Inflammatory macrophage (primary cell): ENCODE measurements at places on chromosomes 5 and 9.
A peak's percentile ranks its signal among the peaks of the same experiment; 100 is the strongest.

DNA sequence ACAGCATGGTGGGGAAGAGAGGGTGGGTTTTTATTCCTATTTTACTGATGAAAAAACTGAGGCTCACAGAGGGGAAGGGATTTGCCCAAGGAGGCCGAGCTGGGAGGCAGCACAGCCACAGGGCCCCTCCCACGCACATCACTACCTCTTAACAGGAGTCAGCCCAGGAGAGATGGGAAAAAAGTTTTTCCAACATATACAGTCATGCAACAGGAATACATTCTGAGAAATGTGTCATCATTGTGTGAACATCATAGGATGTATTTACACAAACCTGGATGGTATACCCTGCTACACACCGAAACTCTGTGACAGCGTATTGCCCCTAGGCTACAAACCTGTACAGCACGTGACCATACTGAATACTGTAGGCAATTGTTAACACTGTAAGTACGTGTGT, 11.6 kb downstream of the TRAF1 start:
- no peak for DNase-seq

DNA sequence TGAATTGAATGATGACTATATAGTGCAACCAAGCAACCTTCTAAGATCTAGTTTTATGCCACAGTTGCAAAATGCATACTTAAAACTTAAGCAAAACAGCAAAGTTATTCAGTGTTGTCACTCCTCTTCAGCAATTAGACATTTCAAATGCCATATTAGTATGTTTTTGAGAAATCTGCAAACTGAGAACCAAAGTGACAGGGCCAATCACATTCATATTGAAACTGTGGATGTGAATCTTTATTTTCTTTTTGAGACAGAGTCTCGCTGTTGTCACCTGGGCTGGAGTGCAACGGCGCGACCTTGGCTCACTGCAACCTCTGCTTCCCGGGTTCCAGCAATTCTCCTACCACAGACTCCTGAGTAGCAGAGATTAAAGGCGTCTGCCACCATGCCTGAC, 249.2 kb upstream of the EFNA5 start:
- DNase-seq = no peak

GRCh38 chr9:89418882-89419640, 78.9 kb downstream of the SEMA4D start:
- no peak for DNase-seq

DNA sequence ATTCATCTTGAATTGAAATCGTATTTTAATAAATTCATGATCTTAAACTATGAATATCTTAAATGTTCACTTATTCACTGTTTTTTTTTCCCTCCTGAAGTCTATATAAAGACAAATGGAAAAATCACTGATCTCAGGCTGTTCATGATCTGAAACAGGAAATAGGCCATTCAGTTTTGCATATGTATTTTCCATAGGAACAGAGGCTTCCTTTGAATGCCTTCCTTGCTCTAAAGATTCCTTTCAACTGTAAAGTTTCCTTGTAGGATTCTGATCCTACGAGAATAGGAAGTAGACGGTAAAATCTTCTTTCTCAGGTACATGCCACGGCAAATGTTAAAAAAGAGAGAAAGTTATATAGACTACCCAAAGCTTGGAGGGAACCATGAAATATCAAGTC, 194.4 kb upstream of the PPP1R2B start:
- no peak for DNase-seq

DNA sequence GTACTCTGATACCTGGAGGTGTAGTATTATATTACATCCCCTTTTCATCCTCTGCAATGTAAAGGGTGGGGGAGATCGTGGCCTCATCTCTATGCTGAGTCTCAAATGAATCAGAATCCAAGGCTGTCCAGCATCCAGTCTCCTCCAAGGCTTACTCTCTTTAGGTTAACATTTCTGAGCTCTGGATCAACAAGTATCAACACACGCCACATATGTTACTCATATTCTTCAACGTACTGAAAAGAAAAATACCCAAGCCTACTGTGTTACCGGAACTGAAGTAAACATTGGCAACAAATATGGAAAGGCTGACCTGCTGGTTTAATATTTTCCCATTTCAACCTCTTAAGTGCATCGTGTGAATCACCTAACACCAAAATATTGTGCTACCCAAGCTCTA, 241.8 kb downstream of the GAS1 start:
- DNase-seq = no peak

GRCh38 chr5:74113927-74114326, 487.9 kb downstream of the ARHGEF28 start:
- DNase-seq = no peak

DNA sequence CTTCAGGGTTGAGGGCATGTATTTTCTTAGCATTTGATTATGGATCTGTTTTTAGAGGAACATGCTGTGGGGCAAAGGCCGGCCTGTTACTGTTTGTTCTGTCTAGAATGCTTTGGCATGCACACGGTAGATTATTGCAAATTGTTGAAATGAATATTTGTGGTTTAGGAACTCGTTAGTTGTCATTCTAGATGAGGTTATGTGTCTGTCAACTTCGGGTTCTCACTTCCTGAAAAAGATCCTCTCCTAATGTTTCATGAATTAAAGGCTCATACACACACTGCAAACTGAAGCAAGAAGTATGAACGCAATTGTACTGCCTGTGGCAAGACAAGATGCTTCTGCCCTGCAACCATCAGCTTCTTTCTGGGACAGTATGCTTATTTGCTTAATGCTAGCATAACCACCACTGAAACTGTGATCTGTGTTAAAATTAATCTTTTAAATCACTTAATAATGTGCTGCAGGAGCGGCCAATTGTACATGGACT, 99.6 kb downstream of the BASP1 start:
- peak; percentile 86 for DNase-seq

DNA sequence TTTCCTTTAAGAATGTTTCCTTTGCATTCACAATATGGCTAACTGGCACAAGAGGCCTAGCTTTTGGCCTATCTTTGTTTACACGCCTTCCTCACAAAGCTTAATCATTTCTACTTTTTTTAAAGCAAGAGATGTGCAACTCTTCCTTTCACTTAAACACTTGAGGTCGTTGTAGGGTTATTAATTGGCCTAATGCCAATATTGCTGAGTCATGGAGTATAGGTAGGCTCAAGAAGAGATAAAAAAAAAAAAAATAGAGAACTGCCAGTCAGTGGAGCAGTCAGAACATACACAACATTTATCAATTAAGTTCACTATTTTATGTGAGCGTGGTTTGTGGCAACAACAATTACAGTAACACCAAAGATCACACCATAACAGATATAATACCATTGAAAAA, 5.9 kb downstream of the FKBP15 start:
- DNase-seq = peak; percentile 16

GRCh38 chr9:38120961-38121360, 51.9 kb upstream of the SHB start:
- DNase-seq = no peak

DNA sequence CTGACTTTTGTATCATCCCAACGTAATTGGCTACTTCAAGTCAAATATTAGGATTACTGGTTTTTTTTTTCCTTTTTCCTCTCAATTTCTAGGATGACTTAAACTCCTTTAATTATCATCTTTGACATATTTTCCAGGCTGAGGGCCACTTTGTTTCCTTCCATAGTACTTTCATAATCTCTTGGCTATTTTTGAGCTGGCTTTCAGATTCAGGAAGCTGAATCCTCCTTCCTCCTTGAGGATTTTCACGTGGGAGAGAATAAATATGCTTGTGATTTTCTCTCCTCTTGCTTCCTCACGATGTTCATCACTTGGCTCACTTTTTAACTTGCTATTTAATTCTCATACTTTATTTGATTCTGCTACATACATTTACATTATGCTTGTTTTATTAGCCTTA, 88.1 kb downstream of the ITGA1 start:
- no peak for DNase-seq

- no peak for DNase-seq
Observed at GRCh38 chr5:110440058-110440457, 286.4 kb downstream of the TMEM232 start.

GRCh38 chr5:171032435-171032973, 170.7 kb downstream of the RANBP17 start:
- no peak for DNase-seq

DNA sequence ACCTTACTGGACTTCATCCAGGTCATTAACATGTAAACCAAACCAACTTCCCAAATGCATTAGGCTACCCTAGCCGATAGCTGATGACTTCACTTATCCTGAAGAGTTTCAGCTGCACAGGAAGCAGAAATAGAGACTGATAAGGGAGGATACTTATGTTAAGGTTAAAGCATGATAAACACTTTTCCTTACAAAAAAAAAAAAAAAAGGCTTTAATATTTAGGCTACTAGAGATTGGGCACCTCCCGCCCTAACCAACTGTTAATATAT, 1.6 kb upstream of the MEF2C start:
- DNase-seq = no peak

DNA sequence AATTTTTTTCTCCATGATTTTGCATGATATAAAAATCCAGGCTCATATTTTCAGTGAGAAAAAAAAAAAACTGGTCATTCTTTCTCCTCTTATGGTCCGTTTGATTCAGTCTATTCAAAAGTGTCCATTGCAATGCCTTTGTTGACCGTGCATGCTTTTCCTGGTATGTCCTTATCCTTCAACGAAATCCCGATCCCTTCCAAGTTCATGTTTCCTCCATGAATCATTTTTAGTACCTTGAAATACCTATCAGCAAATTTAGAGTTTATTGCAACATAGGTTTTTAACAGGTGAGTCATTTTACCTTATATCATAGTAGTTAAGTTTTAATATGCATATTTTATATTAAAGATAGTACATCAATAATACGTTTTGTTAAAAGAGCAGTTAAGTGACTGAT, 773.8 kb upstream of the CHD1 start:
- DNase-seq = no peak

- no peak for DNase-seq
Observed at GRCh38 chr5:103745353-103746065, 182.9 kb upstream of the NUDT12 start.

- DNase-seq = no peak
Observed at GRCh38 chr5:37619353-37619752, 220.5 kb downstream of the GDNF start.

GRCh38 chr5:4533457-4534105, 606.5 kb upstream of the ADAMTS16 start:
- no peak for DNase-seq

DNA sequence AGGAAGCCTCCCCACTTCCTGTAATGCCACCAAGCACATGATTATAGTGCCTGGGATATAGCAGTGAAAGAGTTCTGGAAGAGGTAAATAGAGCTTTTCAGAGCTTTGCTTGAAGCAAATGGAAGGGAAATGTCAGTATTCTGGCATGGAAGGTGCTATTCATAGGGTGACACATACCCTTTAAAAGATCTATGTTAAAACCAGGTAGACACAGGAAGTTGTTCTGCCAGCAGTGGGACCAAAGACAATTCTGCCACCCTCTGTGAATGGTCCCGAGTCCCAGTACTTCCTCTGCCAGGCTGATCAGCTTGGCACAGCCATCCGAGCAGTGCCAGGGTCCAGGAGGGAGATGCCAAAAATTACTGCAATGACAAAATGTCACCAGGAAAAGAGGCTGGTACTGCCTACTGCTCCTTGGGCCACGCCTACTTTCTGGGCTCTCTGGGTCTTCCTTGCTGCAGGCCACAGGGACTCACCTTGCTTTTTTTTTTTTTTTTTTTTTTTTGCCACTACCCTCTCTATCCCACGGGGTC, 26.7 kb downstream of the GARNL3 start:
- DNase-seq = no peak

DNA sequence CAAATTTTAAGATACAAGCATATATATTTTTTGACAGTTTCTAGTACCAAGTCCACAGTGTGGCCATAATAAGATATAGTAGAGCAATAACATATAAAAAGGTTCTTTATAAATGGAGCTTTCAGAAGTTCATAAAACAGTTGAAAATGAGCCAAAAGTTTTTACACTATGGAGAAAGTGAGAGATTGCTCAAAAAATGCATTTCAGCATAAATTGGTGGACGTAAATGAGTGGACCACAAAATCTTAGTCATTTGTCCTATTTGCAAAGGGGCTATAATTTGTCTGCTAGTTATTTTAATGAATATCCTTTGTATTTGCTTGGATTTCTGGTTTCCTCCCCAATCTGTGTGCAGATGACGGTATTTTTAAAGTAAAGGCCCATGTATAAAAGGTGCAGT, 159.4 kb upstream of the DAP start:
- no peak for DNase-seq

DNA sequence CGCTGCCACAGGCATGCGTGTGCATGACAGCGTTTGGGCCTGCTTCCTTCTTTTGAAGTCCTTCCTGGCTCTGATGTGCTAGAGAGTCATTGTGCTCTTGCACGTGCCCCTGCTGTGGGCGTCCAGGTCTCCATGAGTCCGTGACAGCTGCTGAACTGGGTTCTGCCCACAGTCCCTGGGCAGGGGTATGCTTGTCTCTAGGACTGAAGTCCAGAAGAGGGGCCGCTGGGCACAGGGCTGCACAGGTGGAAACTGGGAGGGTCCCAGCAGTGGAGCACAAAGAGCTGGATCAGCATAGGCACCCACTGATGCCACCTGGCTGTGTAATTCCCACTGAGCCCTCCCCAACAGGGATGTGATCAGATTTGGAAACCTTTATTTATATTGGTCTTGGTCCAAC, 169.4 kb downstream of the IRX2 start:
- no peak for DNase-seq

GRCh38 chr5:112636751-112637150, 100.9 kb upstream of the APC start:
- DNase-seq = no peak

- DNase-seq = no peak
Observed at GRCh38 chr9:18138656-18139055, 335.3 kb upstream of the ADAMTSL1 start.

- DNase-seq = no peak
Observed at GRCh38 chr9:78515108-78515507, 218.2 kb downstream of the PSAT1 start.

DNA sequence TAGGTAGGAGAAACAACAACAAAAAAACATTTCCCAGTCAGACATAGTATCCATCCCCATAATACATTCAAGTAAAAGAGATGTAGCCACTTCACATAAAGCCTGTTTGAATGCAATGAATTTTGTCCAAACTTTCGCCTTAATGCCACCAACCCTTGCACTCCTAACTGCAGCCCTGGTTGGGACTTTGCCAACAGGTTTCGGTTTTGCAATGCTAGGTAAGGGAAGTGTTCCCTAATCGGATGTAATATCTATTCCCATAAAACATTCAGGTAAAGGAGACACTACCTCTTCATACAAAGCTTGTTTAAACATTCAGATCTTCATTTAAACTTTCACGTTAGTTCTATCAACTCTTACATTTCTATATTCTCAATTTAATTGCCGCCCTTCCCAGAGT, 336.1 kb downstream of the DRD1 start:
- no peak for DNase-seq

DNA sequence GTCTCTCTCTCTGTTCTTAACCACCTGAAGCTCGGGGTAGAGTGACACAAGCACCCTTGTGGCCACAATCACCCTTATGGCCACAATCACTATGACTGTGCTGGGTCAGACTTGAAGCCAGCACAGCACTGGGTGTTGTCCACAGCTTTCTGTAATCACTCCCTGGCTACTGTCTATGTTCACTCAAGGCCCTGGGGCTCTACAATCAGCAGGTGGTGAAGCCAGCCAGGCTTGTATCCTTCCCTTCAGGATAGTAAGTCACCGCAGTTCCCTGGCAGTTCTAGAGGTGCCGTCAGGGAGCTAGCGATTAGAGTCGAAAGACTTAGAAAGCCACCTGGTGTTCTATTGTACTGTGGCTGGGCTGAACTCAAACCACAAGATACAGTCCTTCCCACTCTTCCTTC, 44.2 kb downstream of the GDA start:
- no peak for DNase-seq

- no peak for DNase-seq
Observed at GRCh38 chr9:22813529-22813928, 366.9 kb downstream of the DMRTA1 start.

GRCh38 chr5:91777671-91778070, 394.6 kb upstream of the ARRDC3 start:
- no peak for DNase-seq

GRCh38 chr5:7753596-7753995, 97.3 kb downstream of the CFAP90 start:
- DNase-seq = no peak
